Activated CD8-positive, alpha-beta memory T cell treated with anti-CD3 and anti-CD28 coated beads for 48 hours (primary cell): ENCODE measurements at places on chromosomes 4 and X.

DNA sequence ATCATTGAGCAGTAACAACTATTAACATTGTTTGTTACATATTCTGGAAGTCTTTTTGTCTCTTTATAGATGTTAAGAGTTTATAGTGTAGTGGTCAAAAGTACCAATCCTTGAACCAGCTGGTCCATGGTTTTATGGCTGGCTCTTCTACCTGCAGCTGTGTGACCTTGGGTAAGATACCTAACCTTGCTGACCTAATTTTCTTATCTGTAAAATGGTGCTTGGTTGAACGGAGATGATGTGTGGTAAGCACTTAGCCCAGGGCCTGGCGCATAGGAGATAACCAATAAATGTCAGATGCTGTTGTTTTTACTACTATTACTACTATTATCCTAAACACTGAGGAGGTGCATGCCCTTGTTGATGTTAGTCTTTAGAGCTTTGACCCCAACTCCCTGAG is 116.6 kb downstream of the TMEM164 start:
- DNase-seq: no peak

- DNase-seq: no peak
These were observed 225.5 kb upstream of the ANKRD50 start for GRCh38 chr4:124937993-124938392.

GRCh38 chr4:92047209-92047875 is 256.4 kb upstream of the GRID2 start:
- DNase-seq: no peak

DNA sequence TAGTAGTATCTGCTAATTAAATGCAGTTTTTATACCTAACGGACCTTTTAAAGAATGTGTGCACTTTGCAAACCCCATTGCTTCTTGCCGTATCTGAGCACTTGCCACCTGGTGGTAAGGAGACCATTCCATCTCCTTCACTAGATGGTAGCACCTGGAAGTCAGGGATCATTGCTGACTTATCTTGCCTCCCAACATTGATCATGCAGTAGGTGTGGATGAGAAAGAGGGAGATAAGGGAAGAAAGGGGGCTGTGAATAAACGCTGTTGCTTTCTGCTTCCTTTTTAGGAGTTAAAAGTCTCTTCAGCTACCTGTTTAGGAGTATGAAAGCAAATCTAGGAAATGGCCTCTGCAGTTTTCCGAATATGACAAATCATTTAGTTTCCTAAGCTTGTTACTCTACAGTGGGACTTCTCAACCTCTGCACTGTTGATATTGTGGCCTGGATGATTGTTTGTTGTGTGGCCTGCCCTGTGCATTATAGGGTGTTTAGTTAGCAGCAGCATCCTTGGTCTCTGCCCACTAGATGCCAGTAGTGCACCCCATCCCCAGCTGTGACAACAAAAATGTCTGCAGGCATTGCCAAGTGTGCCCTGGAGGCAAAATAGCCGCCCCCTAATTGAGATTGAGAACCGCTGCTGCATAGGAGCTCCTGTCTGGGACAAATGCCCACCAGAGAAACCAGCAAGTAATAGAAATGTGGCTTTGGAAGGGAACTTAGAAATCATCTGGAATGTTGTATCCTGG is 38.8 kb downstream of the GAB1 start:
- no peak for DNase-seq

DNA sequence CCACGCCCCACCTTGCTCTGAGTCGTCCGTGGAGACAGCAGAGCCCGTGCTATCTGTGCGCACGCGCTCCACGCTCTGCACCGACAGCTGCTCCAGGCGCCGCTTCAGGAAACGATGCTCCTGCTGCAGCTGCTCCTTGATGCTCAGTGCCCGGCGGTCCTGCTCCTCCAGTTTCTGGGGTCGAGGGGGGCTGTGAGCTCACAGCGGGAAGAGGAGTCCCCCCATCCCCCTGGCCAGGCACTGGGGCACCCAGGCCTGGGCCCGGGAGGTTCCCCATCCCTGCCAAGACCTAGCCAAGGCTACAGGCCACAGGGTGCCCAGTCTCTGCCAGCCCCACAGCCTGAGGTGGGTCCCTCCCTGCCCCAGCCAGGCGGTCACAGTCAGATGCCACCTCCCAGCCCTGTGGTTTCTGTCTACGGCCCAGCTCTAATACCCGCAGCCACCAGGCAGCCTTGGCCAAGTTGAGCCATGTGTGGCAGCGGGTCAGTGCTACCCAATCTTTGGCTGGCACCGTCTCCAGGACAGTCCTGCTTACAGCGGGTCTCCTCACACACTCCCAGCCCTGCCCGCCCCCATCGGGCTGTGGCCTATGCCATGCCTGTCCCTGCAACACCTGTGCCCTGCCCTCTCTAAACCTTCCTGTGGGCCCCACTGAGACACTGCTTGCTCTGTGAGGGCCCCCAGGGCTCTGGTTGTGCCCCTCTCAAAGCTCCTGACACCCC is 9.3 kb upstream of the HAUS3 start:
- DNase-seq: no peak

- no peak for DNase-seq
These were observed 21.1 kb upstream of the PRKG2 start for GRCh38 chr4:81235982-81236749.

GRCh38 chr4:67608027-67608426 is 49.5 kb downstream of the STAP1 start:
- no peak for DNase-seq

DNA sequence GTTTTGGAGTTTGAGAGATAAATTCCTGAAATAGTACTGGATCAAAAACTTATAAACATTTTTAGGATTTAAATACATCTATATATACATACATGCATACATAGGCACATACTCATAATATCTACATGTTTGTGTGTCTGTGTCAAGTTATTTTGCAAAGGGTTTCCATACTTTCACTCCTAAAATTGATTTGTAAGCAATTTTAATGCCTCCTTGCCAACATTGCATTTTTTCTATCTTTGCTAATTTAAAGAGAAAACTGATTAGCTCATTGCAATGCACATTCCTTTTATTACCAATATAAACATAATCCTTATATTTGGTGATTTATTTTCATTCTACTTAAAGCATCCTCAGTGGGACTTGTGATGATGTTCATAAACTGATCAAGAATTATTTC is 258.3 kb downstream of the FRMPD4 start:
- no peak for DNase-seq

DNA sequence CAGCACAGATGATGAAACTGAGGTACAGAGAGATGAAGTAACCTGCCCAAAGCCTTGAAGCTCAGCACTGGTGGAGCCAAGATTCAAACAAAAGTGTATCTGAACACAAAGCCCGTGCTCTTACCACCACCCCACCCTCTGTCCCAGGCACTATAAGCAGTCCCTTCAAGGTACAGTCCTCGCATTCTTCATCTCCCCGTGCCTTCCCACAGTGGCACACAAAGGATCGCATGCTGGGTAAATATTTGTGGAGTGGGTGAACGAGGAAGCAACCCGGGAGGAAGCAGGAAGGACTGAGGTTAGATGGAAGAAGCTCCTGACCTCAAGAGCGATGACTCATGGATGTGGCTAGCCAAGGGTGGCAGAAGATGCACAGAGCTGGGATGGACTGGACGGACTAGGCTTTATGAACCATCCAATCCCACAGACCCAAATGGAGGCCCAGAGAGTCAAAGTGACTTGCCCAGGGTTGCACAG is 18.4 kb downstream of the IQSEC2 start:
- no peak for DNase-seq

DNA sequence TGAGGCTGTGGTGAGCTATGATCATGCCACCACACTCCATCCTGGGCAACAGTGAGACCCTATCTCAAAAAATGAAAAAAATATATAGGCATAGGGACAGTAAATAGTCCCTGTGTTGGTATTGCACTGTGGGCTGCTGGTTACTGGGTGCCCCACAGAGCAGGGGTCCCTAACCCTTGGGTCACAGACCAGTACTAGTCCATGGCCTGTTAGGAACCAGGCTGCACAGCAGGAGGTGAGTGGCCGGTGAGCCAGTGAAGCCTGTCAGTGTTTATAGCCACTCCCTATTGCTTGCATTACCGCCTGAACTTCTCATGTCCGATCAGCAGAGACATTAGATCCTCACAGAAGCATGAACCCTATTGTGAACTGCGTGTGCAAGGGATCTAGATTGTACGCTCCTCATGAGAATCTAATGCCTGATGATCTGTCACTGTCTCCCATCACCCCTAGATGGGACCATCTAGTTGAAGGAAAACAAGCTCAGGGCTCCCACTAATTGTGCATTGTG is 106.5 kb downstream of the TNIP2 start:
- DNase-seq: no peak

DNA sequence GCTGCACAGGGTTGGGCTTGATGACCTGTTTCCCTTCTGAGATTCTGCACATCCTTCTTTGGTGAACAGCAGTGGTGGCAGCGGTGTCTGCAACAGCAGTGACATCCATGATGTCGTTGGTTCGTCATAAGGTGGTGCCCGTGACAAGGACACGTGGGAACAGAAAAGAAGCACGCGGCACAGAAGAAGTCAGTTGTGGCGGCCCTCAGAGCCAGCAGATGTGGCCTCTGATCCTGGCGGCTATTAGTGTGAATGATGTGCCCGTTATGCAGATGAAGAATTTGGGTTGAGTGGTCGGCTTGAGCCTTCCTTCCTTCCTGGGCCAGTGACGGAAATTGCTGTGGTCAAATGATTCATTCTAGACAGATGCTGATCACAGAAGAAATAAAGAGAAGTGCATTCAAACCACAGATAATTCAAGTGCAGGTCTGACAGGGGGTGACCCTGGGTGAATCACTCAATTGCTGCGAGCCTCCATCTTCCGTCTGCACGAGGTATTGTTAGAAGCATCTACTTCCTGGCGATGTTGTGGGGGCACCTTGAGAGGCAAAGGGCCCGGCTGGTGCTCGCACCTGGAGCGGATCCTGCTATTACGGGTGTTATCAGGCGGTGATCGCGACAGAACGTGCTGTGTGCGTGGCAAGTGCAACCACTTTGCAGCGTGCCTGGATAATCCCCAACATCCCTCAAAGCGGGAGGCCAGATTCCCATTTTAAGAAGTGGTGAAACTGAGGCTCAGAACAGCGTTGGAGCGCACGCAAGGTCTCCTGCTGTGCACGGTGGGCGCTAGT is 215.2 kb upstream of the PSAPL1 start:
- peak; percentile 17 for DNase-seq

- peak; percentile 34 for DNase-seq
These were observed 1.9 kb downstream of the HUWE1 start for GRCh38 chrX:53684415-53685192.

- DNase-seq: no peak
These were observed 58.8 kb upstream of the MXD4 start for GRCh38 chr4:2320746-2321145.

- DNase-seq: no peak
These were observed 250.7 kb upstream of the ZFP42 start for GRCh38 chr4:187744911-187745310.

- DNase-seq: no peak
These were observed 33.0 kb downstream of the HDX start for GRCh38 chrX:84469226-84469625.

DNA sequence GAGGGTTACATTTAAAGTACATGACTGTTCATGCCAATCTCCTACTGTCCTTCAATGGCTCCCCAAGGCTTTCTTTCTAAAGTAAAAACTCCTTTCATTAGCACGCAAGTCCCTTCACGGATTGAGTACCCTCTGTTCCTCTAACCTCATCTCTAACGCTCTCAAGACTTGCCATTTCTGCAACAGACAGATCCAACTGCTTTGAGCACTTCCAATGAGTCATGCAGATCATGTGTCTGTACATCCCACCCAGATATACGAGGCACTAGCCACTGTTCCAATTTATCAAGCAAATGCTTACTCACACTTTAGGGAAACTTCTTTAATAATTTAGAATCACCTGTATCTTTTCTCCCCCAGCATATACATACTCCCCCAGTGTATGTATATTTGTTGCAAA is 332.5 kb upstream of the ZFP42 start:
- DNase-seq: no peak

GRCh38 chr4:58541926-58542325 is 1431.7 kb upstream of the IGFBP7 start:
- no peak for DNase-seq

DNA sequence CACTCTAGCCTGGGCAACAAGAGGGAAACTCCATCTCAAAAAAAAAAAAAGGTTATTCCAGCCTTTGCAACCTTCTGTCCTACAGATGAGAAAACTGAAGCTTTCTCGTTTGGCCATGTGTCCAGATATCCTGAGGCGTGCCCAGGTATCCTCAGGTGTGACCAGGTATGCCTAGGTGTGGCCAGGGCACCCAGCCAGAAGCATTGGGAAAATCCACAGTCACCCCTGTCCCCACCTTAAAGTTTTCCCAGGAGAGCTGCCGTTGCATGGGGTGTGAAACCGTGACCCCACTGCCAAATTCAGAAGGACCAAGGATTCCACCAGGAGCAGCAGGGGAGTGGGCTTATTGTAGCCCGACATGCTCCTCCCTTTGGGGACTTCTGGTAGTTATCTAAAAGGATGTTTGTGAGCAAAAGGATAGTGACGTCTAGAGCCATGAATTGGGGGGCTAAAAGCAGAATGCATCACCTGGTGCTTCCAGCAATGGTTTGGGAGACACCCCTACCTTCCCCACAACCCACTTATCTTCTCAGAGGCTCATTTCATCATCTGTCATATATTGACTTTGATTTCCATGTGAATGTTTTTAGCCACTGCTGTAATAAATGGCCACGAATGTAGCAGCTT is 4.0 kb upstream of the DHRSX start:
- no peak for DNase-seq

- DNase-seq: no peak
These were observed 56.2 kb upstream of the ADRA2C start for GRCh38 chr4:3709846-3710441.

DNA sequence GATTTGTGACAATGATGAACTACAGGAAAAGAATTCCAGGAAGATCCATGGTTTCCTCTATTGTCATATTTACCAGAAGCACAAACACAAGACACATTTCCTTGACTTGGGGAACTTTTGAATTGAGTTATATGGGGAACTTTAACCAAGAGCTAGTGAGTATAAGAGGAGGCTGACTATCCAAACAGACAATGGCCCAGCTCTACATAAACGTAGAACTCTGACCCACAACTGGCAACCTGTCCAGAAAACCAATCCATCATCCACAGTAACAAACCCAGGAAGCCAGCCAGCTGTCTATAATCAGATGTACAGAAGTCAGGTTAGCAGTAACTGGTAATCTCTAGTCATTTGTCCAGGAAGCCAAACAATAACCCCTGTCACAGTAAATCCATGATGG is 167.0 kb upstream of the CPEB2 start:
- no peak for DNase-seq

DNA sequence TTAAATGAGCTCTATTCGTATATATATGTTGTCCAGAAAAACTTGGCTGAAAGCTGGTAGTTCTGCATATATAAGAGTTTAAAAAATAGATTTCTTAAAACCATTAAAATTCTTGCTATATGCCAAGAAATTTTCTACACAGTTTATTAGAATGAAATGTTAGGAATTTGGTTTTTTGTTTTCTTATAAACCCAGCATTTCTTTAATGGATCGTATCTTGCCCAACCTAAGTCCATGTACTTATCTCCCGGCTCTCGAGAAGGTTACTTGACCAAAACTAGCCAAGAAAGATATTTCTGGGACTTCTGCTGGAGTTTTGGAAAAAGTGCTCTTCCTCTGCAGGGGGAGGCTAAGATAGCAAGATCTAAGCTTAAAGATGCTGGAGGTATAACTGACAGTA is 4.7 kb upstream of the ASB5 start:
- no peak for DNase-seq

- DNase-seq: no peak
These were observed at the start of gene GABRG1 for GRCh38 chr4:46123913-46124755. TSS of gene GABRG1 (minus strand) at chr4:46124054. CDS start at chr4:46123913, 141 bp downstream.
